Activated naive CD4-positive, alpha-beta T cell (primary cell): ENCODE measurements at places on chromosomes 12 and 14.

GRCh38 chr14:89628521-89628920 is 211.5 kb upstream of the FOXN3 start:
- DNase-seq, result no peak

DNA sequence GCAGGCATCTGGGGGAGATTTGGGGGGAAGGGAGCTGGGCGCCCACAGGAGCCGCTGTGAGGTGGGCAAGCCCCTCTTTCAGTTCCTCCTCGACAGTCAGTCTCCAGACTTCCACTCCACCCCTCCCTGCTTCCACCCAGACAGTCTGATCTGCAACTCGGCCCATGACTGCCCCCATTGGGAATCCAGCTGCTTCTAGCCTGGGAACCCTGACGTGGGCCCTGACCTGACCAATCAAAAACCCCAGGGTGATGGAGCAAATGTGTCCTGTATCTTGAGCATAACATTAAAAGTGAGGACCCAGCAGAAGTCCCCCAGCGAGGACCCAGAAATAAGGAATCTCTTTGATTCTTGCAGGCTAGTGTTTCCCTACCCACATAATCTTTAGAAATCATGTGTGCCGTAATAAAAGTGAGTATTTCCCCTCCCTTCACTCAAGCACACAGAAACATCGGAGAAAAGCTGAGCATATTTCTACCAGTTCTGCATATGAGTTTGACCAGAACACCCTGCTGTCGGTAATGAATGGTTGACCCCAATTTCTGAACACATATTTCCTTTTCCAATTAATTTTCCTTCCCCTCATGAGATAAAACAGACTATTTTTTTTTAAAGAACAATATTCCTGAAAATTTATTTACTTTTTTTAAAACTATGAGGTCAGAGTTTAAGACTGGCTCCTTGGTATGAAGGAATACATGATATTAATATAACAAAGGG is 6.4 kb downstream of the SSH1 start:
- no peak for DNase-seq

- DNase-seq, result no peak
Measured at GRCh38 chr12:19852100-19852855, 413.0 kb downstream of the AEBP2 start.

DNA sequence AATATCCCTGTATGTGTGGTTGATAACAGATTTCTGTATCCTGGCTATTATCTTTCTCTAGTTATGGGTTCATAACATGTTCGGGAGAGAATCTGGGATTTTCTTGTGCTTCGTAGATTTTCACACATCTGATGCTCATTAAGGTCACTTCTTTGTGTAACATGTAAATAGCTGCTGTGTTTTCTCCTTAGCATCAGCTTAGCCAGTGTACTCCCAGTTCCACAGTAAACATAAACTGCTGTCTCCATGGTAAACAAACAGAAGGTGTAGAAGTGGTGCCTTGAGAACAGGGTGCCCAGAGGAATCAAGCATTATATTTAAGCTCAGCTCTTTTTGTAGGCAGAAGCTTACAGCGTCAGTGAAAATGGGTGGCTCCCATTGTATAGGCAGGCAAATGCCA is 88.0 kb downstream of the ANO6 start:
- no peak for DNase-seq

DNA sequence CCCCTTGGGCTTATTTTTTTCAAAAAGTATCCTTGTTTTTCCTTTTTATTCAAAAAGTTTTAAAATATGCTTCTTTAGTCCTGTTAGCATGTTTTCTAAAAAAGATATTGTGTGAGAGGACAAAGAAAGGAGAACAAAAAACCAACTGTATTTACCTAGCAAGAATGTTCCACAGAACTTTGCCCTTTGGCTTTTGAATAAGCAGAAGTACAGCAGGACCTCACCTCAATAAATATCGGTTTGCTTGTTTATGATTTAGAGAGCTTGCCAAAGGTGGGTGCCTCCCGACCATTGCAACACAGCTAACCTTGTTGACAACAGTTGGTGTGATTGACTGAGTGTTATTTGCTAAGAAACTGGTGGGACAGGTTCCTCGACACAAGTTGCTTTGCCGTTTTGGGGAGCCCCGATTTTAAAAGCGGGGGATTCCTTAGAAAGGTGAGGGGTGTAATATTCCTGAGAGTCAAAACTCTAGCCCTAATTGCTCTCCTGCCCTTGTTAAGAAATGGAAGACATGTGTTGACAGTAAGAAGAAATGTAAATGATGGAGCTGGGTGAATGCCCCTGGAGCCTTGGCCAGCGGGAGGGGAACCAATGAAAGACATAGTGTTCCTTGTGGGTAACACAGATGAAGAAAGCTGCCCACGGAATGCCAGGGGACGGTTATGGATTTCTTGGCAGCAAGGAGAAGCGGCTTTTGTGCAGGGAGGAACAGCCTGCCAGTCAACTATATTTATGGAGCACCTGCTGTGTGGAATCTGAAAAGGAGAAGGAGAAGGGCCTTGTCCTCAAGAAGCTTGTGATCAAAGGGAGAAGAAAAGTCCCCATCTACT is 13.7 kb downstream of the MYBPC1 start:
- no peak for DNase-seq

- no peak for DNase-seq
Measured at GRCh38 chr12:47753021-47754001, 5.4 kb downstream of the RAPGEF3 start.

DNA sequence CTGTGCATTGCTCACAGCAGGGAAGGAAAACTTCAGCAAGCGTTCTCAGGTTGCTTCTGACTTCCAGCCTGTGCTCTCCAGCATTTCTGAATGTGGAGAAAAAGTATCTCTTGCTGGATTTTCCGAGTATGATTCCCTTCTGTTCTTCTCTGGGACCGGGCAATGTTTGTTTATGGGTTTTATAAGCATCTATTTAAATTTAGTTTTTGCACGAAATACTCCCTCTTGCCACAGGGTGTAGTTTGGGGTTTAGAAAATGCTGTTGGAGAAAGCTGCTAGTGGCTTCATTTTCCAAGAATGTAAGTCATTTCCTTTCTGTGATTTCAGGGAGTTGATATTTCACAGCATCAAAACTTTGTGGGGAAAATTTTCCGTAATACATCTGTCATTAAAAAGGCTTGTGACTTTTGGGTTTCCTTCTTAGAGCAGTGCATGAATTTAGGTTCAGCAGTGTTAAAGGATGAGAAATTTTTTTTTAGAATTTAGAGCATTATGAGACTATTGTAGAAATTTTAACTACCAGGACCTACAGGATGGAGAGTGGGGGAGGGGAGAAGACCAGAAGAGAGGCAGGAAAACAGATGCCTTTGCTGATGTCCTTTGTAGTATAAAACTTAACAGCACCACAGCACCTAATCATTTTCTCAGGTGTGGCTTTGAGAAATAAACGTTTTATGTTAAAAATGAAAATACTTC is 1.5 kb downstream of the FRMD6 start:
- DNase-seq, result no peak

- no peak for DNase-seq
Measured at GRCh38 chr14:22962061-22962676, 5.3 kb upstream of the HAUS4 start.

DNA sequence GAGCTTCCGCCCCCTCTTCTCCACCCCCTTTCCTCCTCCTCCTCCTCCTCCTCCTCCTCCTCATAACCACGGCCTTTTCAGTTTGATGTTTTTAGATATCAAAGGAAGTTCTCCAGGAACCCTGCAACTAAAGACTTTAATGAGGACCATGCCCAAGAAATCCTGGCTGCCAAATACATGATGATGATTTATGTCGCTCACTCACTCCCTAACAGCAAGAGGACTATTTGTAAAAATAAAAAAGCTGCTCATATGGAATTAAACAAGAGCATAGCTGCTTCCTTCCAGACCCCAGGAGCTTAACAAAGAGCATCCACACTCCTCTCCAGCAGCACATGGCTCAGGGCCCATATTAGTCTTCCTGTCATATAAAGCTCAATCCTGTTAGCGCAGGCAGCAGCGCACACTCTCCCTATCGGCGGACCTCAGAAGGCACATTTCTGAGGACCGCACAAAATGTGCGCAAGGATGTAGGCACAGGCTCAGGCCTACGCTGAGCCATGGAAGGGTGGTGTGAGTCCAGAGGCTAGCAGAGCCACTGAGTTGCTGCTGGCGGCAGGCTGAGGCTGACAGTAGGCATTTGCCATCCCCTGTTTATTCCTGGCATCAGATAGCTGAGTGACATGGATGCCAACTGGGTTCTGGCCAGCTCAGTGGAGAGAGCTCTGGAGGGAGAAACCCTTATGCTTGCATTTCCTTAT is 232.8 kb downstream of the MSRB3 start:
- DNase-seq, result no peak

- DNase-seq, result no peak
Measured at GRCh38 chr14:59772233-59772632, 98.3 kb downstream of the RTN1 start.

- DNase-seq, result no peak
Measured at GRCh38 chr14:103887557-103888115, 40.3 kb upstream of the PPP1R13B start.

GRCh38 chr14:101458741-101459550 is 102.3 kb upstream of the DIO3 start:
- no peak for DNase-seq

GRCh38 chr14:70011098-70011497 is 131.9 kb downstream of the SMOC1 start:
- no peak for DNase-seq

DNA sequence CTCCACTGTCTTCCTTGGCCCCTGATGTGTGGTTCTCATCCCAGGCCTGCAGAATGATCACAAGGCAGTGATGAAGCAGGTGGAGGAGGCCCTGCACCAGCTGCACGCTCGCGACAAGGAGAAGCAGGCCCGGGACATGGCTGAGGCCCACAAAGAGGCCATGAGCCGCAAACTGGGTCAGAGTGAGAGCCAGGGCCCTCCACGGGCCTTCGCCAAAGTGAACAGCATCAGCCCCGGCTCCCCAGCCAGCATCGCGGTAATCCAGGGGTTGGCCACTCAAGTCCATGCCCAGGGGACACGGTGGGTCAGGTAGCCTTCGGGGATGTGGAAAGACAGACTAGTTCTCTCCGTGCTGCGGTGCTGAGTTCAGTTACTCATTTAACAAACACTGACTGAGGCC is 11.0 kb downstream of the PSMD9 start:
- DNase-seq, result no peak

DNA sequence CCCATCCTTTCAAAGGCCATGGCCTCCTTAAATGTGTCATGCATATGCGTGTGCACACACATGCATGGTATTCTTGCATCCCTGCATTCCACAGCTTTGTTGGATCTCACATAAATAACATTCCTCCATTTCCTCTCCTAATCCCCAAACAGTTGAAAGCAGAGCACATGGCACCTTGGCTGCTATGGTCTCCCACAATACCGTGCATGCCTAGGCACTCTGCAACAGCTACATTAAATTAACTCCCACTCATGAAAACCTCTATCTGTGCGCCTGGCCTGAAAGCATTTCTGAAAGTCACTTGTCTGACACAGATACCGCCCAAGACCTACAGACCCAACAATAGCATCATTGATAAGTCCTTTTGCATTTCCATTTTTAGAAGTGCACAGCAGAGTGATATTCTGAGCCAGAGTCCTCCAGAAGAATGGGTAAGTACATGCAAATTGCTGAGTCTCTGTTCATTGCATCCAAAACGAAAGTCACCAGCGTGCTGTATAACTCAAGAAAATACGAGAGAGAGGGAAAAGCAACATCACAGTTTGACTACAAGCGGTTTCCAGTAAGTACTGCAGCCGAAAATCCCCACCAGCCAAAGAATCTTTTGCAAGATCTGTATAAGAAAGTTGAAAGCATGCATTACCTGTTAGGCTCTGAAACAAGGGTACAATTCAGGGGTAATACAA is 436 bp downstream of the ASB2 start:
- no peak for DNase-seq

- no peak for DNase-seq
Measured at GRCh38 chr12:12537421-12537820, 25.2 kb downstream of the DUSP16 start.

DNA sequence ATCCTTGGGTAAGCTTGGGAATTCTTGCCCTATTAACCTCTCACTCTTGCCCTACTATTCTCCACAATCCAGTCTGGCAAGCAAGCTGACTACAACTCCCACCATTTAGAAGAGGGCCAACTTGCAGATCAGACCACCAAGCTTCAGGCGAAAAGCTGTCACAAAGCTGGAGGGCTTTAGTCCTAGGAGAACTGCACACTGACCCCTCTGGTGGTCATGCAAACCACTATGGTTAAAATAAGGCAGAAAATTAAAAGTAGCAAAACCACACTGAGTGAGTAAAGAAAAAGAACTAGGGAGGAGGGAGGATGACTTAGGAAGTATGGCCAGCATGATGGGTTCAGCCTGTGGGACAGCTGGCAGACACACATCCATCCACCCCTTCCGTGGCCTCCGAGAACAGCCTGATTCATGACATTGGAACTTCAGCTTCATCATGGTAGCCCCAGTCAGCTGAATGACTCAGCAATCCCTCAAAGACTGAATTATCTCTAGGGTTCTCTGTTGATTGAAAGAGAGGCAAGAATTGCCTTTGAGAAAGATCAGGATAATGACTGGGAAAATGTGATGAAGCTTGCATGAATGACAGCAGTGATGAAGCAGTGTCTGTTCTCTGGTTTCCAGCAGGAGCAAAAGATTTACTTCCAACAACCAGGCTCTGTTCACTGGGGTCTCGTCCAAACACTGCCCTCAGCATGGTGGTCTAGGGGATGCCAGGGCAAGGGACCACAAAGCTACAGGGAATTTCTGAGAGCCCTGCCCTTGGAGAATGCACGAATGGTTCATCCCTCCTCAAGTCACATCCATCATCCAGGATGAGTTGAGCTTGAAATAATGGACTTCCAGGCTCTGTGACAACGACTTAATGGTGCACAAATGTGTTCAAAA is 24.4 kb downstream of the PITPNM2 start:
- DNase-seq, result no peak

DNA sequence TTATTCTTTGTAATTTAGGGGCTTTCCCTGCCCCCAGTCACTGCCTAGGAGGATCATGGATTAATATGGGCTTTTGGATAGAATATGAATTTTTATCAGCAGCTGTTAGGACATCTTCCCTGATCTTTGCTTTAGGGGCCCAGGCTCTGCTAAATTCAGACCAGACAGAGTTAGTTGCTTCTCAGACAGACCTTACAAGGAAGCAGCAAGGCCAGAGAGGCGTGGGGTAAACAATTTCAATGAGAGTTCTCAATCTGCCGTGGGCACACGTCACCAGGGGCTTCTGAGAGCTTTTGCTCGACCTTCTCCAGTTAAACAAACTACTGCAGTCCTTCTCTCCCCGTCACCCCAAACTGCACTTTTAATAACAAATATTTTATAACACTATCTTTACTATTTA is 27.7 kb downstream of the FGF6 start:
- no peak for DNase-seq
